ENCODE measurements at places on chromosomes 7 and 10. TPM values are rescaled to one million over a fixed set of nuclear protein-coding genes. Genes with fewer than 3 reads are reported as not detected.

SFTPA1 gene
- 0.83 TPM for total RNA-seq

- DNase-seq = no peak
Observed at GRCh38 chr10:100501423-100501822, 18.2 kb downstream of the SEC31B start.

FZD8 gene
- 9.5 TPM for total RNA-seq

DNA sequence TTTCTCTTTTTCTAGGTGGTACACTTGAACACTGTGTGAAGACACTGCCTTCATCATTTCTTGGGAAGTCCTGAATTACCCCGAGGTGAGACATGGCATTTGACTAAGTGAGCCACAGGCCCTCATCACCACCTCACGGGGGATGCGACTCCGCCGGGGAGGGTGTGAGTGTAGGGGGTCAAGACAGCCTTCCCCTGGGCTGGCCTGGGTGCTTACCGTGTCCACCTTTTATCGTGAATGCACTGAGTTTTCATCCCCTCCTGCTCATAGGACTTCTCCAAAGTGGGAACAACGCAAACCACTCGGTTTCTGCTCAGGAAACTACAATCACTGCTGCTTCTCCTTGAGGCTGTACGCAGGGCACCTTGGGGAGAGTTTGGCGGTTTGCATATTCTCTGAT, 176.9 kb downstream of the SH2D4B start:
- no peak for DNase-seq

DNA sequence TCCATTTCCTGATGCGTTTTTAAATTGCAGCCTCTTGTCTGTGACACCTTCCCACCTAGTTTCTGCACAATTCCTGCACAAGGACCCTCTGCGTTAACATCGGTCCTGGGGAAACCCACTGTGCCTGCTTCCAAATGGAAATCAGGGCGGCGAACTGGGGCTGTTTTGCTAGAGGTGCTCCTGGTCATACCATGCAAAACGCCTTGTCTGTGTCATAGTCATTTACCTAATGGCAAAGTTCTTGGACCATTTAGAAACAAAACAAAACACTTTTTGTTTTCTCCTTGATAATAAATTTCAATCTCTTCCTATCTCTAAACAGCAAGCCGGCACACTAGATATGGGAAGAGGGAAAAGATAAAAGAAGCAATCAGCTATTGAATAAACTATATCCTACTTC, 206.9 kb upstream of the KLF14 start:
- DNase-seq = no peak

DNA sequence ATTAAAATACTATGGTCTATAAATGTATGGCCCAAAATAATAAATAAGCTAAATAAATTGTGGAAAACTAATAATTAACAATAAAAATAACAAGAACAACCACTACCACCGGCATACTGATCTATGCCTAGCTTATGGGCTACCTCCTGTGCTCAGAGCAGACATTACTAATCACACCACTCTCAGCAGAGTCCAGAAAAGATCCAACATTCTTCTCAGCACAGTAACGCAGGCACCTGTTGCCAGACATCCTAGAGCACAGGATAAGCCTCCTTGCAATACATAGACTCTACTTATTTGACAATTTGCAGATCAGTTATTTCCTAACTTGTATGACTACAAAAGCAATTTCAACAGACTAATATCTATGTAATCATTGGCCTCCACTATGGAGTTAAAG, 137.1 kb upstream of the NEBL start:
- no peak for DNase-seq

- DNase-seq = peak; percentile 42
Observed at GRCh38 chr10:114308531-114309363, 69.7 kb downstream of the VWA2 start.

DNA sequence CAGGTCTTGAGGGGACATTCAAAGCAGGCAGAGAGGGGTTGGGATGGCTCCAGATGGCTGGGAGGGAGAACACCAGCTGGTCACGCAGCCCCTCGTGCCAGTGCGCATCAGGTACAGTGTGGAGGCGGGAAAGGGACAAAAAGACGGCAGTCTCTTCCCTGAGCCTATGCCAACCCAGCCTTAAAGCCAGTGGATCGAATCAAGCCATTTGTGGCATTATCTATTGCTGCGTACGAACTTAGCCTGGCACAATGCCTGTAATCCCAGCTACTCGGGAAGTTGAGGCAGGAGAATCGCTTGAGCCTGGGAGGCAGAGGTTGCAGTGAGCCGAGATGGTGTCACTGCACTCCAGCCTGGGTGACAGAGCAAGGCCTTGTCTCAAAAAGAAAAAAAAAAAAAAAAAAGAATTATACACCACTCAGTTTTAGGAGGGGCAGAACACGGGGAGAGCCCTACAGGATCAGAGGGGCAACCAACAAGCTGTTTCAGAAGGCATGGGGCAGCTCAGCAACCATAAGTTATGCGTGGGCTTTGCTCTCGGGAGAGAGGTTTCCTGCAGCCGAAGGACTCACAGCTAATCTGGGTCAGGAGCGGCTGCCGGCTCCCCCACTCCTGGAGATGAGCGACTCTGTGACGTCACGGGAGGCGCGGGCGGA, 356 bp upstream of the NDUFB2 start:
- DNase-seq = no peak

DNA sequence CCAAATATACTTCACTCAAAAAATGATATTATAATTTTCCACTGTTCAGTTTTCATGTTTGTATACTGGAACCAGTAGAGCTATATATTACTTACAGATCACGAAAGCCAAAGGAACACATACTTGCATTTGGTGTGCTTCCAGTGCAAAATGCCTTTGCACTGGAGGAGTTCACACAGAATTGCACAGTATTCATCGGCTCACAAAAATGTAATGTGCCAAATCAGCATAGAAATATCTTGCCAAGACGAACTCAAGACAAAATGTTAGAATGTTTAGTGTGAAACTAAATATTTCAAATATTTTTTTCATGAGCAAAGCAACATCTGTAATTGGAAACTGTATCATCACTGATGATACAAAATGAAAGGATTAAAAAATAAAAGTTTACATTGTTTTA, 646.2 kb upstream of the SEMA3D start:
- no peak for DNase-seq

DNA sequence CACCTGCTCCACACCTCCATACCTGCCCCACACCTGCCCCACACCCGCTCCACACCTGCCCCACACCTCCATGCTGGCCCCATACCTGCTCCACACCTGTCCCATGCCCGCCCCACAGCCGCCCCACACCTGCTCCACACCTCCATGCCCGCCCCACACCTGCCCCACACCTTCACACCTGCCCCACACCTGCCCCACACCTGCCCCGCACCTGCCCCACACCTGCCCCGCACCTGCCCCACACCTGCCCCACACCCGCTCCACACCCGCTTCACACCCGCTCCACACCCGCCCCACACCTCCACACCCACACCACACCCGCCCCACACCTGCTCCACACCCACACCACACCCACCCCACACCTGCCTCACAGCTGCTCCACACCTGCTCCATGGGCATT, 53.0 kb downstream of the PARP12 start:
- DNase-seq = peak; percentile 46

GRCh38 chr7:101557421-101557820, 71.7 kb downstream of the MYL10 start:
- DNase-seq = peak; percentile 76
